Kasumi-1 (cell line): ENCODE measurements at places on chromosomes 13 and 19.

DNA sequence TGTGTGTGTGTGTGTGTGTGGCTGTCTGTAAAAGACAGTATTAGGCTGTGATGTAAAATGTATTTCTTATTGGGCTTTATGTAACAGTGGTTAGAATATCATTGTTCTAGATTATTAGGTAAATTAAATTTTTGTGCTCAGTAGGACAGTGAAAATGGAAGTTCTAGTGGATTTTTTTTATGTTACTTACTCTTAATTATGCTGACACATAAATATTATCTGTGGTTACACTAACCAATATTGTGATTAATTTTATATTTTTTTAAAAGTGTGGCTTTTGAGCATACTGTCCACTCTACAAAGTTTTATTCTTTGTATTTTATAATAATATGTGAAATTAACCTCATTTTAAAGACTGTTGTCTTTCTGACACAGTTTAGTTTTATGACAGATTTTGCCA lies 80.5 kb downstream of the SCEL start:
- DNase-seq: no peak

DNA sequence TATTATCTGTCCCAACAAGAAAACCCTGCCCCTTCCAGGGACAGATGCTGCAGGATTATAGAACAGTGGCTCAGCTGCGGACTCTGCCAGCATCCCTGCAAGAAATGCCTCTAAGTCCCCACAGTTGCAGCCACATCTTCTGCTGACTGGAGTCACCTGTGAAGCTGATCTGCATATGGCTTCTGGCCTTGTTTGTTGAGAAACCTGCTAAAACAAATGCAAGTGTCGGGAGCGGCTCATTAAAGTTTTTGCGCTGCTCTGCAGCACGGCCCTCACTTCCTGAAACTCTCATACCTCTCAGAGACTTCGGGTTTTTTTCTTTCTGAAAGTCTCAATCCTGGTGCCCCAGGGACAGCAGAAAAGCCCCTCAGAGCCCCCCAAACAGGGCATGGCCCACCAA lies 725.0 kb downstream of the UQCRFS1 start:
- no peak for DNase-seq

DNA sequence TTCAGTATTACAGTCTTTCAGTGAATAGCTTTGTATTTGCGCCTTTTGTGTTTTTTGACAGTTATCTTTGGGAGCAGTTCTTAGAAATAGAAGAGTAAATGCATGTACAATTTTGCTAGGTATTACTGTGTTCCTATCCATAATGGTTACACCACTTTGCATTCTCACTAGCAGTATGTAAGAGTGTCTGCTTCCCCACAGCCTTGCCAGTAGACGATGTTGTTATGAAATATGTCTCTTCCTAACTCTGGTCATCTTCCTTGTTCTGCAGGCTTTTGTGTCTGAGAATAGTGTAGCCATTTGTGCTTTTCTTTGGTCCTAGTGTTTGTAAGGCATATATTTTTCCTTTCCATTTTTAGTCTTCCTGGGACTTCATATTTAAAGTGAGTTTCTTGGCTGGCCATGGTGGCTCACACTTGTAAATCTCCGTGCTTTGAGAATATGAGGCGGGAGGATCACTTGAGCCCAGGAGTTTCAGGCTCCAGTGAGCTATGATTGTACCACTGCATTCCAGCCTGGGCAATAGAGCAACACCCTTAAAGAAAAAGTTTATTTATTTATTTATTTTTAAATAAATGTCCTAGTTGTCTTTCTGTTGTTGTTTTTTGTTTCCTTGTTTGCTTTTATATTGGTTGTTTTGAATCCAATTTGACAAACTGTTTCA lies 140.3 kb downstream of the PDS5B start:
- peak; percentile 8 for DNase-seq

DNA sequence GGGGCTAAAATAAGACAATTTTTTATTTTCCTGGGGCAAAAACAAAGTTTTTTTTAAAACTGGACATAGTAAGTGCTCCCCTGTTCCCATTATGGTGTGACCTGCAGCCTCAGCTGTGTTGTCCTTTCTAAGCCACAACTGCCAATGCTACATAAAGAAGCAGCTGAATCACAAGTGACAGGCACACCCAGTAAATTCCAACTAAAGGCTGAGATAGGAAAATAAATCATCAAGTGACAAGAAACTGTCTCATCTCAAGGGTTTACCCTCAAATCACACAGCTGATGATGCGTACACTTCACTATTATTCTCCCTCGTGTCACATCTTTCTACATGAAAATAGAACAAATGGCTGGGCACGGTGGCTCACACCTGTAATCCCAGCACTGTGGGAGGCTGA lies 28.7 kb downstream of the STK24 start:
- DNase-seq: no peak

DNA sequence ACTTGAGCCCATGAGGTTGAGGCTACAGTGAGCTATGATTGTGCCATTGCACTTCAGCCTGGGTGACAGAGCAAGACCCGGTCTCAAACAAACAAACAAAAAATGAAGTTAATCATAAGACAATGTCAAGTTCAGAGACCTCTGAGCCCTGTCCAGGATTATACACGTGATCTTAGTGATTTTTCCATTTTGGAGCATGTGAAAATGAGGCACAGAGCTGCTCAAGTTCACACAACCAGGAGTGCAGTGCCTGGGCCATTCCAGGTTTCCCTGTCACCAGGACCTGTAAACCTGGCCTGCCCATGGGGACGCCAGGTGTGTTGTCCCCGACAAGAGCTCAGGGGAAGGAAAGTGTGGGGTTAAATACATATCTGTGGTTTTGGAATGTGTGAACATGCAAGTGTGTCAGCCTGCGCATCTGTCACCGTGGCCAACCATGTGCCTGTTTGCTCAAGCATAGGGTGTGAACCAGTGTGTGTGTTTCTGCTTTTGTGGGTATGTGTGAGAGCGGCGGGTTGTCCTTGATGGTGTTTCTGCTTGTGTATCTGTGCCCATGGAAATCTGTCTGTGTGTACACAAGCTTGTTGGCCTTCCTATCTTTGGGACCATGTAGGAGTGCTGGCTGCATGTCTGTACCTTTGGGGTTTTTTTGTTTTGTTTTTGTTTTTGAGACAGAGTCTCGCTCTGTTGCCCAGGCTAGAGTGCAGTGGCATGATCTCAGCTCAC lies 1.5 kb upstream of the FXYD1 start:
- no peak for DNase-seq
